ENCODE measurements at places on chromosomes 3 and 15.

DNA sequence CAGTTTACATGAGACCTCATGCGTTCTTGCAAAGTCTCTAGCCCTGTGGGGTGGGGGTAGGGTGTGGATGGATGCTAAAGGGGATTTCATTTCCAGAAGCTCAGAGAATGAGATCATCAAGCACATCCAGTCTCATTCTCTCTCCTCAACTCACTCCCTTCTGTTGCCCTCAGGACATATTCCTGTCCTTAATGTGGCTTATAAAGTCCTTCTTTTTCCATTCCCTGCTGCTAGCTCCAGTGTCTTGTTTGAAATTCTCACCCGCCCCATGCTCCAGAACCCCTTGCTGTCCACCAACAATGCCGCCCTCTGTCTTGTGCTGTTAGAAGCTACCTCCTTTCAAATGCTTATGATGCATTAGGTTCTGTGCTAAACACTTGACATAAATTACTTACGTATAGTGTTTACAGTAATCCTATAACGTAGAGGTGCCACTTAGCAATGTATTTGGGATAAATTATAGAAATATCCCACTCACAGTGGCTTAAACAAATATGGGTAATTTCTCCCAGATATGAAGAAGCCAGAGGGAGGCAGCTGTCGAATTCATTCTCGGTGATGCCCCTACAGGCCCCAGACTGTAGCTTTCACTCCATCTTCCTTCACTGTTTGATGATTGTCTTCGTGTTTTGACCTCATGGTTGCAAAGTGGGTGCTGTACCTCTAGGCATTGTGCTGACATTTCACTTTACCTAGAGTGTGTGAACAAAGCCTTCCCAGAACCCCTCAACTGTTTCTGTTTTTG is 273.1 kb upstream of the TBL1XR1 start:
- no peak for DNase-seq

- DNase-seq, result no peak
Measured at GRCh38 chr3:22475665-22476240, 724.7 kb upstream of the ZNF385D start.

DNA sequence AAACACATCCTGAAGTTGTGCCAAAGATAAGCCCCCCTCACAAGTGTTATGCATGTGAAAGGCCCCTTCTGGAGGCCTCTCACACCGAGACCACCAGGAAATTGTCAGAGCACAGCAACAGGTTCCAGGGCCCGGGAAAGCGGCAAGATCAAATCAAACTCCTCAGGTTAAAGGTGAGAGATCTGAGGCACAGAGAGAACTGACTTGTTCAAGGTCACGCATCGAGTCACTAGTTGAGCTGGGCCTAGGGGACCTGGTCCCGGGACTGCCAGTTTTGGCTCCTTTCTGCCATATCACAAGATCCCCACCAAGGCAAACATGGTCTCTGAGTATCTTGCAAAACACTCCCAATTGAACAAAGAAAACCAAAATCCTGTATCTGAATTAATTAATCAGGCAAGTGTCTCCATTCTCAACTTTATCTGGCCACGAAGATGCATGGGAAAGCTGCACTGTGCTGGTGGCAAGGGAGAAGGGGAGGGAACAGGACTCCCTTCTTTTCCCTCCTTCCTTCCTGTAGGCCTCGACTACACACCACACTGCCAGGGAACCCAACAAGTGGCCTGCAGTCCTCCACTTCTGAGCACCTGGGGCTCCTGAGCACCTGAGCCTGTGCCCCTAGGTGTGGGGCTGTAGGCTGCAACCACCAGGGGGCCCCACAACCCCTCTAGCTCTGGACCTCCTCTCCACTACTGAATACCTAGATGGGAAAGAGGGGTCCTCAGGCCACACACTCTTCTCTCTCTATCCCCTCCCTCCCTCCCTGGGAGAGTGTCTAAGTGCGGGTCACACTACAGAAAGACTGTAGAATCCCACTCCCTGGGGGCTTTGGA is 37.3 kb downstream of the ANP32A start:
- peak; percentile 68 for DNase-seq

DNA sequence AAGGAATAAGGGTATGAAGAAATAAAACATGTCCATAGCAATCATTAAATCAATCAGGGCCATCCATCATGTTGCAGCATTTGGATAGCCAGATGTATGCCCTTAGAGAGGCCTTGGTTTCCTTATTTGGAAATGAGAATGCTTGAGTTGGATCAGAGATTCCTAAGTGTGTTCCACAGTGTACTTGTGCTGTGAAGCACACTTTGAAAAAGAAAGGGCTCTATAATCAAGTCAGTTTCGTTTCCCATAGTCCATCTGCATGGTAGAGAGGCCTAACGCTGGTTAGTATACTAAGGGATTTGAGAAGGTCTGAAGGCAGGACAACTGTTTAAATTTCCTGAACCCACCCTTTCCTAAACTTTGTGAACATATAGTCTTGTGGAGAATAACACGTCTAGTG is 30.9 kb downstream of the RBMS3 start:
- DNase-seq, result no peak

DNA sequence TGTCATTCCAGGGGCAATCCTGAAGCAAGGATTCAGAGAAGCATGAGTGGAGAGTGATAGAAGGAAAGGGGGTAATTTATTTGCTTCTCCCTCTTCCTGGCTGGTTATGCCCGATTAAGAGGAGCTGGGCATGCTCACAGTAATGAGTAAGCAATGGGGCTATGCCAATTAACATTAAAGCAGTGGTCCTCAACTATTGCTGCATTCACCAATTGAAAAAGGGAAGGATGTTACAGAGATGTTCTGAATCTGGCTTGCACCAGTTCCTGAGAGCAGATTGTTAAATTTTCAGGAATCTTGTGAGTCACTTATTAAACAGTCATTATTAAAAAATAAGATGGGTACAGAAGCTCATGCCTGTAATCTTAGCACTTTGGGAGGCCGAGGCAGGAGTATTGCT is 85.9 kb upstream of the ZBTB20 start:
- no peak for DNase-seq
